Peyer's patch (tissue), 4 donors: ENCODE measurements at places on chromosomes 2 and 18. TPM values are rescaled to one million over a fixed set of nuclear protein-coding genes. Genes with fewer than 3 reads are reported as not detected.

- DNase-seq = no peak
These were observed 11.2 kb downstream of the ZNF385B start for GRCh38 chr2:179850188-179850587.

KCNF1 gene
- not detected for total RNA-seq

DAPL1 gene
- not detected for total RNA-seq

LONRF2 gene
- total RNA-seq = 0.80 TPM

NAT8 gene
- total RNA-seq = not detected

TRIM54 gene
- not detected for total RNA-seq

DNA sequence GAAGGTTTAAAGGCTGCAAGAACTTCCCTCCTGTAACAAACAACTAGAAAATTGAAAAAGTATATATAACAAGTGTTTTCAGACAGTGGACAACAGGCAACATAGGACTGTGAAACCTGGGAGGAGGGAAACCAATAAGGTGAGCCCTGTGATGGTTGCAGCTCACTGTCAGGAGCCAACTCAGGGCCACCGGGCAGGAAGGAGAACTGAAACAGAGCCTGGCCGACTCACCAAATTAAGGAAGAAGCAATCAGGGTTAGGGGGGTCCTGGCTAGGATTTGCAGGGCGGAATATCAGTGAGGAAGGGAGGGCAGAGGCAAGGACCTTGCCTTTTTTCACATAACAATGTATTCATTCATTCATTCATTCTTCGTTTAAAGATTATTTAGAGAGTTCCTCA is 21.8 kb upstream of the CNRIP1 start:
- DNase-seq = no peak

GALNT13 gene
- total RNA-seq = 1.7 TPM

ASB18 gene
- total RNA-seq = not detected
